ENCODE measurements at places on chromosomes 7 and 10.

DNA sequence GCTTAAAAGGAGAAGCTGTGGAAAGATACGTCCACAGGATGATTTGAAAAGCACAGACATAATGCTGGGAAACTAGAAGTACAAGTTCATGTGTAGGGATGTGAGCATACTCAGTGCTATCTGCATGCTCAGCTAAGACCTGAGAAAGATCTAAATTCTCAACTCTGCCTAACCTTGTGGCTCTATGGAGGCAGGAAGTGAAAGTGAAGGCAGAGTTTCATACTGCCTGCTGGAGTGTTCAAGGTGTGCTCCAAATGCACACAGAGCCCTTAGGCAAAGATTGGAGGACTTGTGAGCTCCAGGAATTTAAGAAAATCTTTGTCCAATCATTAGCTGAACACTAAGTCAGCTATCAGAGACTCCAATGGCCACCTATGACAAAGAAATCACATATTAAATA lies 190.9 kb downstream of the RNLS start:
- no peak for DNase-seq

DNA sequence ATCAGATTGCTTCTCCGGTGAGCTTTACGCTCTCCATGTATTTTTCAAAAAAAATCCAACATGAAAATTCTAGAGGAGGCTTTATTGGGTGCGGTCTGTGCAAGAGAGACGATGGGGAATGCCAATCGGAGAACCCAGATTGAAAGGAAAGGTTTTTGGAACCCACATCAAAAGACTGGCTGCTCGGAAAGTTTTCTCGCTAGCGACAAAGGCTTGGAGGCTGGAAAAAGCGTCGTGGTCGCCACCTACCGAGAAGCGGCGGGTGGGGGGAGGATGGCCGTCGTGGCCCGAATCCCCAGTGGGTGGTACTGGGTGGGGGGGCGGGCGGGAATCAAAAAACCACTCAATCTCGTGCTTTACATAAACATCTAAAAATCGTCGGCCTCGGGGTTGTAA lies 1.1 kb upstream of the GTF2I start:
- no peak for DNase-seq

- no peak for DNase-seq
Measured at GRCh38 chr7:143882604-143883078, 19.3 kb downstream of the TCAF1 start.

DNA sequence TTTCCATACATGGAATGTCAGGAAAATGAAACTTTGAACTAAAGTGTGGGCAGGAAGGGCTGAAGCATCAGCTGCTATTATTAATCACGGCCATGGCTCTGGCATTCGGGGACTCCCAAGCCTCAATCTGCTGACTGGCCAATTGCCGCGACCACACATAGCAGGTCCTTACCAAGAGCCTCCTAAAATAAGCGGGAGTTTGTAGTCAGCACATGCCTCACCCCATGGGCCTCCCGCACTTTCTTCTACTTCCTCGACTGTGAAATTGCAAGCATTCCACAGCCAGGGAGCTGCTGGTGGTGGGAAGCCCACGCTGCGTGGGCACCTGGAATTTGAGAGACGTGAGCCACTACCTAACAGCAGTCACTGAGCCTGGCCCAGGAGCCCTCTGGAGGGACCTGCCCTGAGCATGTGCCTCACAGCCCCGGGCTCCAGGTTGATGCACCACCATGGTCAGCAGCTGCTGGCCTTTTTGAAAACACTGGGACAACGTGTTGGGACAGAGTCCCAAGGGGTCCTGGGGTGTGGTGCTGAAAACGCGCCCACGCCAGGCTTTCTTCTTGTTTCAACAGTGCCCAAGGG lies 211.4 kb downstream of the TNS3 start:
- no peak for DNase-seq

- DNase-seq = no peak
Measured at GRCh38 chr10:76130892-76131291, 699.5 kb downstream of the LRMDA start.

- no peak for DNase-seq
Measured at GRCh38 chr10:13784067-13784466, 197.3 kb downstream of the PRPF18 start.

DNA sequence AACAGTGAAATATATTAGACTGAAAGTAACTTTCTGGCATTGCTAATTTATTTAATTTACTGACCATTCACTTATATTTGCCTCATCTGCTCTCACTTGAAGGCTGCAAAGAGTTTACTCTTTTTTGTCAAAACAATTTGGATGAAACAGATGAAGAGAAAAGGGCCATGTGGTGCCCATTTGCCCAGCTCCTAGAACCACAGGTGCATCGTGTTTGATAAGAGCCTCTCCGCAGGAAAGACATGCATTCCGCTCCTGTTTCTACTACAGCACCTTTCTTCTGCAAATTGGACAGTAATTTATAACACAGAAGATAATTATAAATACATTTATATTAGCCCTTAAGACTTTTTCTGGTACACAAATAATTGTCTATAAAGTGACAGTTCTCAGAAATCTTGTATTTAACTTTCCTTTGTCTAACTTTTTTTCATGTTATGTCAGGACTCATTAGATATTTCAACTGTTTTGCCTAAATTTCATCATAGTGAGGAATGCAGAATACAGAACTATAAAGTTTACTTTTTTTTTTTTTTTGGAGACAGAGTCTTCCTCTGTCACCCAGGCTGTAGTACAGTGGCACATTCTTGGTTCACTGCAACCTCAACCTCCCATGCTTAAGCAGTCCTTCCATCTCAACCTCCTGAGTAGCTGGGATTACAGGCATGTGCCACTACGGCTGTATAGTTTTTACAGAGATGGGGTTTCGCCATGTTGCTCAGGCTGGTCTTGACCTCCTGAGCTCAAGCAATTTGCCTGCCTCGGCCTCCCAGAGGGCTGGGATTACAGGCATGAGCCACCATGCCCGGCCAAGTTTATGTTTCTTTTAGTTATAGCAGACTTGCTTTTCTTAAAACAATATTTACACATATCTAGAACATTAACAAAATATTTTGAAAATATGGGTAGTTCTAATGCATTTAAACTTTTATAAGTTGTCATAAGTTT lies 869 bp downstream of the LAMB4 start:
- no peak for DNase-seq

DNA sequence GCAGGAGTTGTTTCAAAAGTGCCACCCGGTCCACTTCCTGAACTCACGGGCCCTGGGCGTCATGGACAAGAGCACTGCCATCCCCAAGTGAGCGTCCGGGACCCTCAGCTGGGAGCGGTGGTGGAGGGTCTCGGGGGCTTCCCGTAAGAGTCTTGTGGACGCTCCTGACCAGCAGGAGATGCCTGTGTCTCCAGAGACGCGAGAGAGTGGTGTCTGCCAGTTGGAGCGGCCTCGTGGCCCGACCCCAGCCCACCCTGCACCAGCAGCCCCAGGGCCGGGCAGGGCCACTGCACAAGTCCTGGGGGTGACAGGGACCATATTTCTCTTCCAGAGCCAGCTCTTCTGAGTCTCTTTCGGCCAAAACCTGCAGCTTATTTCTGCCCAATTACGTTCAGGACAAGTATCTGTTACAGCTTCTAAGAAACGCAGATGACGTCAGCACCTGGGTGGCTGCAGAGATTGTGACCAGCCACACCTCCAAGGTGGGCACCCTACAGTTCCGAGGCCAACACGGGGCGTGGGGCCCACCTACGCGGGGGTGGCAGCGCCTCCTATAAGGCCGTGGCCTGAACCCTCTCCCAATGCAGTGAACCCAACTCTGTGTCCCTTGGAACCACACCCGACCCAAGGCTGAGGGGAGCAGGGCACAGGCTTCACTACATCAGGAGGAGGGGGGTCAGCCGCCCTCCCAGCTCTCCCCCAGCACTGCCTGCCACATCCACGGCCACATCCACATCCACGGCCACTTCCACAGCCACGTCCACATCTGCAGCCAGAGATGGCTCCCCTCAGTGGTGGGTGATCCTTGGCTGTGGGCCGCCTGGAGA lies 16.2 kb upstream of the UTF1 start:
- DNase-seq = no peak

- no peak for DNase-seq
Measured at GRCh38 chr7:142420554-142421362, 162.9 kb upstream of the PRSS58 start.

DNA sequence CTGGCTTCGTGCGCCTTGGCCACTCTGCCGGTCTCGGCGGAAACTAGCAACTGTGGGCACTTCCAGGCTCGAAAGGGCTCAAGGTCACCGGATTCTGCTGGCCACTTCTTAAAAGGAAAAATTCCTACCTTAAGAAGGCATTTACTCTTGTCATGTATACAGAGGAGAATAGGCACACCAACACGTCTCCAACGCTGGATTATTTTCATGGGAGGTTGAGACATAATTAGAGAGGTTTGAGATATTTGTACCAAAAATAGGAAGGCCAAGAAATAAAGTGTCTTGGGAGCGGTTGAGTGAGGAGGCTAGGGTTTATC lies 4.5 kb upstream of the CYP26A1 start:
- DNase-seq = no peak

Data from activated CD4-positive, alpha-beta T cell treated with anti-CD3 and anti-CD28 coated beads, Interleukin-2, amount 50 U/mL, for 24 hours (primary cell).